ENCODE measurements at places on chromosomes 7 and 10.

DNA sequence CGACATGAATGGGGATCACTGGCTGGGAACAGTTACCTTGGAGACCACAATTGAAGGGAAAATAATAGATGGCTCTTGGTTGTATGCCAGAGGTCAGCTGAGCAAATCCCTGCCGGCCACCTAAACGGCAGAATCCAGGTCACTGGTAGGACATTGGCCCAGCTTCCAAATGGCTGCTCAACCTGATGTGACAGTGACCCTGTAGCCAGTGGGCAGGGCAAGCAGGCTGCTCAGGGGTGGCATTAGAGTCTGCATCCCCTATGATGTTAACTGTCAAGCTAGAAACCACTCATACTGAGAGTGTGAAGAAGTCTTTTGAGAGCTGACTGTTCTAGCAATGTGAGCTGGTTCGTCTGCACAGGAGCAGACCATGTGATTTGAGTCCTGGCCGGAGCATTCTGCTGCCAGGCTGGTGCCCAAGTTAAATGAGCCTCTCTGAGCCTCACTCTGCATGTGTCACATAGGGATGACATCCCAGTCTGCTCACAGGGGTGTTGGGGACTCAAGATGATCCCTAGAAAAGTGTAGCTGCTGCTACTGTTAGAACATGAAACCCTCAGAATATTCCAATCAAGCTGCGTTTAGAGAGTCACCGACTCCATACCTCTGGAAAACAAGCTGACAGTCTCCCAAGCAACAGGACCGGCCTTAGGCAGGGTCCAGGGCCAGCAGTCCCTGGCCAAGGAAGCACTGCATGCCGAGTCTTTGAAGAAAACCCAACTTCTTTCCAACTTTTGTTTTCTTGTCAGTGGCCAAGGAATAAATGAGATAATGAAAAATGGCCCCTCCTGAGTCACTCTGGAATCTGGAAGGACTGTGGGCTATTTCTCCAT, 69.7 kb downstream of the VWA2 start:
- peak; percentile 38 for DNase-seq

DNA sequence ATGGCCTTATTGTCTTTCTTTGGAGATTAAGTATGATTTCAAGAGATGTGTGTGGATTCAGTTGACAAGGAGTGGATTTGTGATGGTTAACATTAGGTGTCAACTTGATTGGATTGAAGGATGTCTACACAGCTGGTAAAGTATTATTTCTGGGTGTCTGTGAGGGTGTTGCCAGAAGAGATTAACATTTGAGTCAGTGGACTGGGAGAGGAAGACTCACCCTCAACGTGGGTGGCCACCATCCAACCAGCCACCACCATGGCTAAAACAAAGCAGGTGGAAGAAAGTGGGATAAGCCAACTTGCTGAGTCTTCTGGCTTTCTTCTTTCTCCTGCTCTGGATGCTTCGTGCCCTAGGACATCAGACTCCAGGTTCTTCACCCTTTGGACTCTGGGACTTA, 76.1 kb downstream of the GPR37 start:
- DNase-seq = no peak

- DNase-seq = no peak
Observed at GRCh38 chr10:128074589-128074988, 51.6 kb downstream of the MKI67 start.

DNA sequence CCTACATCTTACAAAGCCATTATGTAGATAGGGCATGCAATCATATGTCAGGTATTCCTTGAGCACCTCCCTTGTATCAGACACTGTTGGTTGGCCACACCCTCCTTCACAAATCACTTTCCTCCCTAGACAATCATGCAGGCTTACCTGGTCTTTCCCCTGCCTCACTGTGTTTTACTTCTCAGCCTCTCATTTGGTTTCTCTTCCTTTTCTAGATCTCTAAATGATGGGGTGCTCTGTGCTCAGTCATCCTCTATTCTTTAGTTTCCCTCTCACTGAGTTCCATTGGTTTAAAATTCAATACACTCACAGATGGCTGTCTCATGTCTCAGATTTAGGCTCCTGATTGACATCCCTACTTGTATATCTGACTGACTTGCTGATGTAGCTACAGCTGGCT, 31.4 kb downstream of the ANK3 start:
- DNase-seq = no peak

- no peak for DNase-seq
Observed at GRCh38 chr10:132735923-132736391, 50.0 kb downstream of the NKX6-2 start.

DNA sequence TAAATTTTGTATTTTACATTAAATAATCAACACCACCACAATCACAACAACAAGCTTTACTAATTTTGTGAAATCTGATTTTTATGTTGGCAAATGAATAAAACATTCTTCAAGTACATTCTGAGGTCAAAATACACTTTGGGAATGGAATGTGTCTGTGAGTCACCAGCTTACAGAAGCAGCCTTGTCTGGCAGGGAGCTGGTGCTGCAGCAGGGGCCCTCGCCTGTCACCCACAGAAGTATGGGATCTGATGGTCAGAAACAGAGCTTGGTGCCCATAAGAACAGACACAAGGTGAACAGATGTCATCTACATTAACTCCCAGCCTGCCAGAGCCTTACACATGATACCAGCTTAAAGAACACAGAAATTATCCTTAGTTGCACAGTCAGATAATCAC, 496.9 kb downstream of the CCSER2 start:
- no peak for DNase-seq

- no peak for DNase-seq
Observed at GRCh38 chr7:45146531-45147379, 10.8 kb upstream of the RAMP3 start.

DNA sequence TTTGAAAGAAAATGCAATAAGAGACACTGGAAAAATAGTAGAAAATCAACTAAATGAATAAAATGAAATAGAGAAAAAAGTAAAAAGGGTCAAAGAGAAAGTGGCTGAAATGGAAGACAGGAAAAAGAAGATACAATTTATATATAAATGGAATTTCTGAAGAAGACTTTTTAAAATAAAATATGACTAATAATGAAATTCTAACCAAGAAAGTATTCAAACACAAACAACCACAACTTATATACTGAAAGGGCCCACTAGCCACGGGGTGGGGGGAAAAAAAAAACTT, 232.1 kb downstream of the IMMP2L start:
- DNase-seq = no peak

- DNase-seq = no peak
Observed at GRCh38 chr7:75900617-75901315, 14.2 kb upstream of the POR start.

DNA sequence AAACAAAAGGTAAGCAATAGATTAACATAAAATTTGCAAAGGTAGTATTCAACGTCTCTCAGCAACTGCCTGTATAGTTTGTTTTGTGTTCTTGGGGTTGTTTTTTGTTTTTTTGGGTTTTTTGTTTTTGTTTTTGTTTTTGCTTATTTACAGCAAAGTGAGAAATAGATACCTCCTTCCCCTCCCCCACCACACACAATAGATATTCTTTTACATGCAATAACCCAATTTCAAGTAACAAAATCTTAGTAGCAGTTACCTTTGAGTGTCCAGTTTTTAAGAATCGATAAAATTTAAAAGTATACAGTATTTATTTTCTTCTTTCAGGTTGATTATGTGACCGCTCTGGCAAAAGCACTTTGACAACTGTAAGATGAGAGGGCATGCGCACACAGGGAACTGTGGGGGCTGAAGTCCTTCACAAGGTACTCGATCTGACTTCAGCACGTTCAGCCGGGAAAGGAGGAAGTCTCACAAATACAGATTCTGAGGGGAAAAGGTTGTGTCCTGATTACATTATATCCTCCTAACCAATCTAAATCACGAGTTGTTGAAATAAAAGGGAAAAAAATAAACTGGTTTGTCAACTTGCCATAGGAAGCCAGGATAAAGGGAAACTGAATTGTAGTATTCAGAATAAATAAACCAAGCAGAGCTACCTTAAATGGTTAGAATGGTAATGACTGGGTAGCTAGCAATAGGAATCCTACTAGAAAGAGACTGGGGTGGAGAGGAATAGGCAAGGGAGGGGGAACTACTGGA, 47.8 kb downstream of the CPEB3 start:
- peak; percentile 13 for DNase-seq

GRCh38 chr10:119252051-119252465, 44.7 kb downstream of the GRK5 start:
- no peak for DNase-seq

GRCh38 chr10:22156750-22157149, 61.1 kb downstream of the EBLN1 start:
- no peak for DNase-seq

GRCh38 chr10:85936161-85936560, 430.4 kb downstream of the GRID1 start:
- DNase-seq = no peak

- DNase-seq = no peak
Observed at GRCh38 chr7:100863406-100863950, 3.7 kb upstream of the TRIP6 start.

DNA sequence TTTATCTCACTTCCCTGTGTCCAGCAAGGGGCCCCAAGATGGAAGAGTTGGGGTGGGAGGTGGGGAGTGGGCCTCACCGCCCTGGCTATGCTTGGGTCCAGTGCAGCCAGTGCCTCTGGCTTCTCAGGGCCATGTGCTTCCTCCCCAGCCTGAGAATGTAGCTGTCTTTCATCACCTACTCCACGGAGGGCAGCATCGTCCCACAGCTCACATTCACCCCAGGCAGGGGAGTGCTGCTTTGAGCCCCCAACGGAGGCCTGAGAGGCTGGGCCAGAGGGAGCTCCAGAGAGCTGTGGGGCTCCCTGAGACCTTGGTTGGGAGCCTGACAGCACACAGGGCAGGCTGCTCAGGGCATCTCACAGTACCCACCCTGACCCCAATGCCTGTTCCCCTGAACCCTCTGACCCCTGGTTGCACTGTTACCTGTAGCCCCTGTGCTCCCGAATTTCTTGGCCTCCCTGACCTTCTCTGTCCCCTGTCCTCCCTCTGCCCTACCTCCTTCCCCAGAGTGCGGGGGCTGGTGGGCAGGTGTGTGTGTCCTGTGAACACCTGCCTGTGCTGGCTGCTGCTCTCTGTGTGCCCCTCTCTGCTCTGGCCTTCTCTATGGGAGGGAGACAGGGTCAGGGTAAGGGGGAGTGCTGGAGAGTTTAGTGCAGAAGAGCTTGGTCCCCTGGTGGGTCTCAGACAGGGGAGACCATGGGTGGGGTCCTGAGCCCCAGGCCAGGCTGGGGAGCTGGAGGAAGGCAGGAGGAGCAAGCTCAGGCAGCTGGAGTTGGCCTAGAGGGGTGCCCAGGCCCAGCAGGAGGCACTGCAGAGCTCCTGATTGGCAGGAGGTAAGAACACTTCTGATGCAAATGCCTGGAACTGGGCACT, 19.6 kb upstream of the ZNF488 start:
- DNase-seq = no peak

GRCh38 chr7:69967689-69968450, 369.6 kb downstream of the AUTS2 start:
- no peak for DNase-seq

GRCh38 chr10:31419394-31420063, 100.5 kb downstream of the ZEB1 start:
- no peak for DNase-seq

DNA sequence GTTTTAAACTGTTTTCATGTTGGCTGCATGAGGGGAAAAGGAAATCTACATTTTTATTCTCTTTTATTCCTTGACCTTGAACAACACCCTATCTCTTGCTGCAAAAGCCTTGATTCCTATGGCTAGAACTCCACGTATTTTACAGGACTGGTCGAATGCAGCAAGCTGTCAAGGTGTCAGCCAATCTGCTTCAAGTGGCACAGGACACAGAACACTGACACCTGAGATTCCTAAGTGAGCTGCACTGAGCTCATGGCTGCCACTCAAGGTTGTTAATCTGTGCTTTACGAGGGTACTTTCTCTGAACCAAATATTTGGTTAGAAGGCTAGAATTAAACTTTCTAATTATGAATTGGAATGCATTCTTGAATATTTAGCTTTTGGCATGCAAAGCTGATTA, 349.7 kb upstream of the COBL start:
- DNase-seq = no peak

- DNase-seq = no peak
Observed at GRCh38 chr10:71388583-71389310, 8.0 kb upstream of the CDH23 start.

DNA sequence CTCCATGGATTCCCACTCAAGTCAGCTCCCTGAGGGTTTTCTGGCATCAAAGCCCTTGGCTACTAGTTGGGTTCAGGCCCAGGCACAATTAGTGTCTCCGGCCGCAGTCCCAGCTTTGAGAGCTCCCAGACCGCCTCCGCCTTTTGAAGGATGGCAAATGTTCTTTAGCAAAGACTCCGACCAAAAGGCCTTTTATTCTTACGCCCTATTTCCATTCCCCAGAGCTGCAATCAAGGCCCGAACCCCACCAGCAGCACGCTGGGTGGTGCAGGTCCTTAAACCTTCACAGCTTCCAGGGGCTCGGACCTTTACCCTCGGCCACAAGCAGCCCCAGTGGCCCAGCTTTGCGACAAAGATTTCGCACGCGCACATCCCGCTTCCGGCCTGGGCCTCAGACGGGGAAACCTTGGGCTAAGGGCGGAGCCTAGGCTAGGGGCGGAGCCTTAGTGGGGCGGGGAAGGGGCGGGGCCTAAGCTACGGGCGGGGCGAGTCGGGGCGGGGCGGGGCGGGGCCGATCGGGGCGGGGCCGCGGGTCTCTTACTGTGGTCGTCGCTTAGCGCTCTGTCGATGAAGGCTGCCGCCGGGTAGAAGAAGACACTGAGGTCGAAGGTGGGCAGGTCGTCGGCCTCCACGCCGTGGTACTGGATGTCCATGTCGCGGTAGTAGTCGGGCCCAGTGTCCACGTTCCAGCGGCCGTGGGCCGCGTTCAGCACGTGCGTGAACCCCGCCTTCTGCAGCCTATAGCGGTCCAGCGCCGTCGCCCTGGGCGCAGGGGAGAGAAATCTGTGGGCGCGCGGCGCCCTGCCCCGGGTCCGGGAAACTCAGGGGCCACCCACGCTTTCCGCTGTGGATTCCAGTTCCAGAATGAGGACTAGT, 68.0 kb upstream of the SAMD8 start:
- peak; percentile 48 for DNase-seq

DNA sequence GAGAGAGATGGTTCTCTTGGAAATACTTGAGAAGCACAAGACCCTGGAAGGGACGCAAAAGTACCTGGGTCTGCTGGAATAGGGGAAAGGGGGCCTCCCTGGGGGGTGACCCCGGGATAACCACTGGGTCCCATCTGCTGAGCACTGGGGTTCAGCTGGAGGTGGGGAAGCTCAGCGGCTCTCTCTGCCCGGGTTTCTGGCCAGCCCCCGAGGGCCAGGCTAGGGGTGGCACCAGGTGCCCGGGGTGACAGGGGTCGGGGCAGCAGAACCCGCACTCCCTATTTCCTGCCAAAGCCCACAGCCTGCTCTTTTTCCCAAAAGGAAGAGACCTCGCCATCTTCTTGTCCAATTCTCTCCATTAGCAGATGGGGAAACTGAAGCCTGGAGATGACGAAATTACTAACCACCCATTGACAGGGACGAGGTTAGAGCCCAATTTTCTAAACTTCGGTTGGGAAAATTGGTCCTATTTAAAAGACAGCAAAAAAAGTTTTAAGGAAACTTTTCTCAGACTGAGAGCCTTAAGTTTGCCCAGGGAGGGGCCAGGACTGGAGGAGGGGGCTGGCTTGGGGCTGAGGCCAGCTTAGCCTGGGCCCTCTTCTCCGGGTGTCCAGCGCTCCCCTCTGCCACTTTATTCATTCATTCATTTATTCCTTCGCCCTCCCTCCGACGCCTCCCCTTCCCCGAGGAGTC, 17.8 kb upstream of the GATA3 start:
- DNase-seq = no peak

GRCh38 chr7:69419934-69420333, 178.3 kb upstream of the AUTS2 start:
- DNase-seq = no peak

Data from activated naive CD4-positive, alpha-beta T cell treated with anti-CD3 and anti-CD28 coated beads, Interleukin-2, amount 50 U/mL, for 72 hours (primary cell).